ENCODE measurements at places on chromosomes 6 and 20. TPM values are rescaled to one million over a fixed set of nuclear protein-coding genes. Genes with fewer than 3 reads are reported as not detected.

DNA sequence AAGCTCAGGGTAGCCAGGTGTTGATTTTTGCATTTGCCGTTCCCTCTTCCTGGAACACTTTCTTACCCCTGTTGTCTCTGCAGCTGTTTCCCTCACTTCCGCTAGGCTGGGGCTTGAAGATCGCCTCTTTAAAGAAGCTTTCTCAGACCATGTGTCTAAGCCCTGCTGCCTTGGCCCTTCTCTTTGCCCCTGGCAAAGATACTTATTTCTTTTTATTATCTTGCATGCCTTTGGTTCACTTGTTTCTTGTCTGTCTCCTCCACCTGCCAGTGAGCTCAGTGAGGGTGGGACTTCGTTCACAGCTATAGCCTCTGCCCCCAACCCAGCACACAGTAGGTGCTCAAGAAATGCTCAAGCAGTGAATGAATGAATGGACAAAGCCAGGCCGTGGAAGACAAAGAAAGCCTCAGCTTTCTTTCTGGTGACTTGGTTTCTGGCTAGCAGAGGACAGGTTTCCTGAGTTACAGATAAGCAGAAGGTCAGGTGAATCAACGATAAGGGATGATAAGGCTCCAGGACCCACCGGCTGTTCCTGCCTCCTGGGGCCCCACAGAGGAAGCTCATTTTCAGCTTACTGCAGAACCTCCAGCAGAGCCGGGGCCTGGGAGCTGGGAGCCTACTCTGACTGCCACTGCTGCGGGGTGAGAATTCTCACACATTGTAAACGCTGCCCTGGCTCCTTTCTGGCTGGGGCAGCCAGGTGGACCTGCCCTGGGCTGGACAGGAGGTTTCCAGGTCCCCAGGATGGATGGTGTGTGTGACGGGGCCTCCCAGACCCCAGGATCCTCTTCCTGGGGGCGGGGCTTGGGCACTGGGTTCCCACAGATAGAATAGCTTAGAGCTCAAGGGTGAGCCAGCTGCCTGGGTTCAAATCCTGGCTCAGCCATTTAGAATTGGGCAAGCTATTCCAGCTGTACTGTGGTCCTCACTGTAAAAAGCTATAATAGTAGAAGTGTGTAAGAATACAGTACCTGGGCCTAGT, 29.8 kb downstream of the SNAI1 start:
- DNase-seq, result no peak

Gene RBM24
- 60.7 TPM for total RNA-seq

DNA sequence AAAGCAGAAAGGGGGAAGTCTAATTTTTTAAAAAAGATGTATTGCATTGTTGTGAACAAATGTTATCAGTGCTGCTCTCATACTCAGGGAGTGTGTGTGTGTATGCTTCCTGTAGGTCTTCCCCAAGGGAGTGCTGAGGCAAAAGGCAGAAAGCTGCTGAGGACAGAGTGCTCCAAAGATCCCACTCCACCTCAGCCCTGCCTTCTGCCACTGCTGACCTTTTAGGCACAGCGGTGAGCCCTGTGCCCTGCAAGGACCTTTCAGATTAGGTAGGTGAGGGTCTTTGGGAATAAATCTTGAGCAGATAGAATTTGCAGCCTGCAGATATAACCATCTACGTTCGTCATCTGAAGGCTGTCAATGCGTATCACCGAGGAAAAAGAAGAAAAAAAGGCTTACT, 756.4 kb upstream of the MMS22L start:
- no peak for DNase-seq

DNA sequence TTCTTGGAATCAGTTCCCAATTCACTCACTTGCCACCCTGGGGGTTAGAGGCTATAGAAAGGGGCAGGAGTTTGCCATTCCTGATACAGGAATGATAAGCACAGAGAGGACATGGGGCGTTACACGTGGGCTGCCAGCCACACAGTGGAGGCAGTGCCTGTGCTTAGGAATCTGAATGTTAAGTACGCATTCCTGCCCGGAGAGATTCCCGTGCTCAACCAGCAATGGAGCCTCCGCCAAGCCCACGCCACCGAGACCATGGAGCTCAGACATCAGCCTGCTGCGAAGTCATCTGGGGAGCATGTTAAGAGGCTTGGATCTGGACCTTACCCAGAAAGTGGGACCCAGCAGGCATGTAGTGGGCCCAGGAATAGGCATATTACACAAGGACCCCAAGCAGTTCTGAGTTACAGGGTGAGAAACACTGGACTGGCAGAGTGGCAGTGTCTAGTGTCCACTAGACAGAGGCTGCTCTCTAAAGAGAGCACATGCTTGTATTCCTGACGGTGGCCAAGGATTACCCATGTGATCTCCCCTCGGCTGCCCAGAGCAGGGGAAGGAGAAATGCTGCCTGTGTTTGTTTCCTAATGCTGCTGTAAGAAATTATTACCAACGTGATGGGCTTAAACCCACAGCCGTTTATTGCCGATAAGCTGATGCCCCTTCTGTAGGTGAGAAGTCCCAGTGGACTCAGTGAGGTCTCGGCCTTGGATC, 138.2 kb downstream of the BMP7 start:
- no peak for DNase-seq

GRCh38 chr6:44561832-44562665, 174.5 kb downstream of the CDC5L start:
- DNase-seq, result no peak

DNA sequence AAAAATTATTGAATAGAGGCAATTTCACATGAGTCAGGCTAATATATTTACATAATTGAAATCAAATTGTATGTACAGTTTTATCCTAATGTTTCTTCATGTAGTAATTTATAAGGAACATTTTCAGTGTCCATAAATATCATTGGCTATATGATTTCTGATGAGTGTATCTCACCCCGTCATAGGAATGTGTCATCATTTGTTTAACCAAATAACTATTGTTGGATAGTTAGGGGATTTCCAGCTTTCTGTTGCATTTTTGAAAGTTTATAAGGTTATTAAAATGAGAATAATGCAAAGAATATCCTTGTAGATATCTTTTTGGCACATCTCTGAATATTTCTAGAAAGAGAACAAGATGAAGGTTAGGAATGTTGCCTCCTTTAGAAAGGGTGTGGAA, 39.0 kb downstream of the SYTL3 start:
- DNase-seq, result no peak

- DNase-seq, result no peak
Observed at GRCh38 chr6:24492475-24492874, 2.3 kb upstream of the ALDH5A1 start.

DNA sequence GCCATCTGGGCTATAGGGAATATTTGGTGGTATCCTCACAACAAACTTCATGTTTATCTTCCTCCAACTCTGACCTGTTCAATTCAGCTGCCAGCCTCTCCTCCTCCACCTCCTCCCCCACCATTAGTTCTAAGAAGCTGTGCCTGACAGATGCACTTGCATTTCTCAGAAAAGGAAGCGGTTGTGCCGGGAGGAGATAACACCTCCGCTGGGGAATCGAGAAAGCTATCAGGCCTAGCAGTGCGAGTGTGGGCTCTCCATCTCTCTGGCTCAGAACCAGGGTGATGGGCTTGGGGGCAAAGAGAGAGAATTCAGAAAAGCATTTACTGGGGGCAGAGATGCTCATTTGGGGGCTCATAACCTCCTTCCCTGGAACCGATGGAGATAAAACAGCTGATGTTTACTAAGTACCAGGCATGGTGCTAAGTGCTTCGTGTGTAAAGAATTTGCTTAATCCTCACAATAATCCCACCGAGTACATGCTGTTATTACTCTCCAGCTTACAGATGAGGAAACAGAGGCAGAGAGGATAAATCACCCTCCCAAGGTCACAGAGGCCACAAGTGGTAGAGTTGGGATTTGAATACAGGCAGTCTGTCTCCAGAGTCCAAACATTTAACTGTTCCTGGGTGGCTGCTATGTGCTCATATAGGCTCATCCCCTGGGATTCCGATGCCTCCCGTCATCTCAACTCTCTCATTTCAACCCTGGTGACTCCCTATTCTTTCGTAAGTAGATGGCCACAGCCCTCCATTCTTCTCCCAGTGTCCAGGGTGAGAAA, 38.3 kb downstream of the COX4I2 start:
- DNase-seq, result peak; percentile 75

Gene DAAM2
- total RNA-seq, result 109 TPM

Gene FAM184A
- 0.29 TPM for total RNA-seq

- DNase-seq, result peak; percentile 8
Observed at GRCh38 chr6:84362193-84362821, 134.9 kb upstream of the CEP162 start.

Gene SNAP91
- not detected for total RNA-seq

GRCh38 chr6:6622501-6622900, 34.0 kb downstream of the LY86 start:
- no peak for DNase-seq

DNA sequence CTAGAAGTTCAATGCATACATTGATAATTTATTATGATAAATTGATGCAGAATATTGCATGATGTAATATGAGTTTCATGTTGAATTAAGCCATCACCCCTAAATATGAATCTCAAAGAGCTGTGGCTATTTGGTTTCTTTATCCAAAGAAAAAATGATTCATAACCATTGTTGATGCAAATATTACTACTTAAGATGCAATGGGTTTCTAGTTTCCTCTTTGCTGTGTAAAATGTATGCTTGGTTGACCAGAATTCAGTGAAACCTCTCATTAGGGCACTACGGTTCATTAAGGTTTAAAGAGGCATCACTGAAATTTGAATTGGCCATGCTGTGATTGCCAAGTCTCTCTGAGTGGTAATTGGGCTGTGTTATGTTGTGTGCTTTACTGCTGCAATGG, 492.5 kb upstream of the FLRT3 start:
- DNase-seq, result no peak

Gene ZGPAT
- total RNA-seq, result 31.5 TPM

All from LHCN-M2 (cell line).